ENCODE measurements at places on chromosomes 13 and 19.

DNA sequence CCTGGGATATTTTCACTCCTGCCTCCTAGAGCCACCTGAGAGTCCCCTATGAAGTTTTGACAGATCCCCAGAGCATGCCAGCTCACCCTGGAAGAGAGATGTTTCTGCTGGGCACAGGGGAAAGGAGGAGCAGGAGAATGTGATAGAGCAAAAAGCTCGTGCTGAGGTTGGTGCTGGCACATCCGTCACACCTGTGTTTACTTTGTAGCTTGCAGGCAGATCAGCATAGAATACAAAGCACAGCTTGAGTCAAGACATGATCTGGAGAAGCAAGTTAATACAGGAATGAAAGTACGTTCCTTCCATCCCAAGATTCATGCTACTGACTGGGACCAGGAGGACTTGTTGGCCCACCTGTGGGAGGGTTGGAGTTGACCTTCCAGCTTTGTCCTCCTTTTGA, 46.1 kb downstream of the HSPH1 start:
- no peak for DNase-seq

GRCh38 chr19:56838909-56839651, 1.4 kb downstream of the PEG3 start:
- no peak for DNase-seq

DNA sequence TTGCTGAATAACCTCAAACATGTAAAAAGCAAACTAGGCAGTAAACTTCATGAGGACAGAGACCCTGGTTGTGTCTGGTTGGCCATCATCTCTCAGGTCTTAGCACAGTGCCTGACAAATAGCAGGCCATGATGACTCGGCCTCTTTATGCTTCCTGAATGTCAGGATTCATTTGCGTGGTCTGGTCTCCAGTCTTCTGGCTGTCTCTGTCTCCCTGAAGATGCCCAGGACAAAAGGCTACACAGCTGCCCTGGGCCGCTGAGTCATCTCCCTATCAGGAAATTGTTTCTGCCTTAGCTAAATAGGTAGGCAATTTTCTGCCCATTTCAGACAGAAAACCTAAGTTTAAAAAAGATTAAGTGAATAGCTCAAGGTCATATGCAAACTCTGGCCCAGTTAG, 84.1 kb upstream of the FNDC3A start:
- DNase-seq: no peak

DNA sequence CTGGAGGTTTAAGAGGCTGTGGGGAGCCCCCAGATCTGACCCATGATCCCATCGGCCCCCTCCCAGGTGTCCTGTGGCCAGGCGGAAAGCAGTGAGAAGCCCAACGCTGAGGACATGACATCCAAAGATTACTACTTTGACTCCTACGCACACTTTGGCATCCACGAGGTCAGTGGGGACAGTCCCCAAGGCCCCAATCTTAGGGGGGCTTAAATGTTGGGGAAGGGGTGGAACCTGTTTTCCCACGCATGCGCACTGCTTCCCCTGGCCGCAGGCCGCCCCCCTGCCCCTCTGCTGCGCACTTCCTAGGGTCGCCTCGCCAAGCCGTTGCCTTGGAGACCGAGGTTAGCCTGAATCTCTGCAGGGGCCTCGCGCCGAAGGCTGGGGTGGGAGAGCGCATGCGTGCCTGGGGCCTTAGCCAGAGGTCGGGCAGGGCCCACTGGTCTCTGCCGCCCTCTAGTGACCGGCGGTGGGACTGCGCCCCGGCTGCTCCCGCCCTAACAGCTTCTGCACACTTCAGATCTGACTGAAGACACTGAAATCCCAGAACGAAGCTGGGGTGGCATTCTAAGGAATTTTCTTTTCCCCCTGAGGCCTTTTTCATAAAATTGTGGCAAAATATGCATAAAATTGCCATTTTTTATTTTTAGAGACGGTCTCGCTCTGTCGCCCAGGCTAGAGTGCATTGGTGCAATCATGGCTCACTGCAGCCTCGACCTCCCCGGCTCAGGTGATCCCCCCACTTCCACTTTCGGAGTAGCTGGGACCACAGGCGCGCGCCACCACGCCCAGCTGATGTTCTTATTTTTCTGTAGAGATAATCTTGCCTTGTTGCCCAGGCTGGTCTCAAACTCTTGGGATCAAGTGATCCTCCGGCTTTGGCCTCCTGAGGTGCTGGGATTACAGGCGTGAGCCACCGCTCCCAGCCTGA, 3.6 kb downstream of the PRMT1 start:
- peak; percentile 93 for DNase-seq

DNA sequence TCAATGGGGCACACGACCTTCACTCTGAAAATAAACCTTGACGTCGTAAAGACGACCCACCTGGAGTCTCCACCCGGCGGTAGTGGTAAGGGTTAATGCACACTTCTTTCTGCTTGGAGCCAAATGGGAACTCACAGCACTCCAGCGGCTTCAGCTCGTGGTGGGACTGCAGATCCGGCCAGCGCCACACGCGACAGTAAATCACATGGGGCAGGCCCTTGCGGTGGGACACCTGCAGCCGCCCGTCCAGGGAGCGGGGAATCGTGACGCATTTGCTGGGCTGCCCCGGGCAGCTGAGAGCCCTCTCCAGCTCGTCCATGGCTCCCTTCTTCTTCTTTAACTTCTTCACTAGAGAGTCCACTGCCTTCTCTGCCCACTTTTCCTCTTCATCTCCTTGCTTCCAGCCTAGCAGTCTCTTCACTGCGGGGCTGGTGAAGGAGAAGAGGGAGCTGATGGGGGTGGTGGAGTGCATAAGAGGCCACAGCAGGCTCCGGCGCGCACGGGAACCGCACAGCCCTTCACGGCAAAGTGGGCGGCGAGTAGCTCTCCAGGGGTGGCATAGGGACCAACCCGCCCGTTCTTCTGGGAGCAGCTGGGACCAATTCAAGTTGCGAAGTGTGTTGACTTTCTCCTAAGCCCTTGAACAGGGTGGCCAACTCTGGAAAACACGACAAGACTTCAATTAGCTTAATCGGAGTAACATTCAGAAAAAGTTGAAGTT, 40.7 kb downstream of the SMAD9 start:
- no peak for DNase-seq

GRCh38 chr19:14110650-14111049, 6.9 kb downstream of the PRKACA start:
- DNase-seq: no peak

- no peak for DNase-seq
Measured at GRCh38 chr13:73767747-73768315, 366.4 kb downstream of the KLF12 start.

DNA sequence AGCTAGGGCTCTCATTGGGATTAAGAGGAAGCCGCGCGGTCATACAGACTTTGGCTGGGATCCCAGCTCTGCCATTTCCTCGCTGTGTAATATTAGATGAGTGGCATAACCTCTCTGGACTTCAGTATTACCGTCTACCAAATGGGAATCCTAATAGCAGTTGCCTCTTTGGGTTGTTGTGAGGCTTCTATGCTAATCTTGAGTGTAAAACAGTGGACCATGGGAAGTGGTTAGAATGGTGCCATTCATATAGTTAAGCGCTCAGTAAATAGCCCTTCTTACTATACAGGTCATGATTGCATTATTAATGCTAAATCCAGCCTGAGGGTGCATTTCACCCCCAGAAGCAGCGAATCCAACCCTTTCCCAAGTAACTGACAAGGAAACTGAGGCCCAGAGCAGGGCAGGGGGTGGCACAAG, 566 bp upstream of the OPA3 start:
- no peak for DNase-seq

GRCh38 chr19:17951157-17951989, 15.5 kb upstream of the KCNN1 start:
- DNase-seq: no peak

GRCh38 chr13:95360464-95361097, 59.3 kb upstream of the ABCC4 start:
- no peak for DNase-seq

GRCh38 chr13:36124236-36124822, 6.9 kb downstream of the DCLK1 start:
- DNase-seq: no peak

- DNase-seq: no peak
Measured at GRCh38 chr19:42060117-42060516, 9.9 kb downstream of the GRIK5 start.

GRCh38 chr13:66879988-66880387, 350.1 kb downstream of the PCDH9 start:
- DNase-seq: no peak

DNA sequence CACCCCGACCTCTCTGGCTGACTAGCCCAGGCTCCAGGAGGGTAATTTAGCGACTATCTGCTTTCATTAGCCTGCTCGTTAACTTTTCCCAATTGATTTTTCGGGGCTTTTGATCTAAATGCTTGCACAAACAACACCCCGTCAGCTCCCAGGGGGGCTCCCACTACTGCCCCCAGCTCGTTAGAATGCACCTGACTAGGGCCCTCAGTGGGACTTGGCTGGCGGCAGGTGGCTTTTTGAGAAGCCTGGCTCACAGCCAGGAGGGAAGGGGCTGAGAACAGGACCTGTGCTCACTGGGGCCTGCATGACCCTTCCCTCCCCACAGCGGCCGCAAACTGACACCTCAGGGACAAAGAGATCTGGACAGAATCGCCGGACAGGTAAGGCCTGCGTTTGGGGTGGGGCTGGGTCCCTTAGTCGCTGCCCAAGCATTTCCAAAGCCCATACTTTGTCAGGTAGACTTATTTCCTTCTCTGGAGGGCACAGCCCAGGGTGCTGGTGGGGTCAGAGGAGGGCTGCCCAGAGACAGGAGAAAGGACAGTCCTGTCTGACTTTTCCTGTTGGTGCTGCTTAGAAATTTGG, 7.6 kb upstream of the CD79A start:
- DNase-seq: no peak

DNA sequence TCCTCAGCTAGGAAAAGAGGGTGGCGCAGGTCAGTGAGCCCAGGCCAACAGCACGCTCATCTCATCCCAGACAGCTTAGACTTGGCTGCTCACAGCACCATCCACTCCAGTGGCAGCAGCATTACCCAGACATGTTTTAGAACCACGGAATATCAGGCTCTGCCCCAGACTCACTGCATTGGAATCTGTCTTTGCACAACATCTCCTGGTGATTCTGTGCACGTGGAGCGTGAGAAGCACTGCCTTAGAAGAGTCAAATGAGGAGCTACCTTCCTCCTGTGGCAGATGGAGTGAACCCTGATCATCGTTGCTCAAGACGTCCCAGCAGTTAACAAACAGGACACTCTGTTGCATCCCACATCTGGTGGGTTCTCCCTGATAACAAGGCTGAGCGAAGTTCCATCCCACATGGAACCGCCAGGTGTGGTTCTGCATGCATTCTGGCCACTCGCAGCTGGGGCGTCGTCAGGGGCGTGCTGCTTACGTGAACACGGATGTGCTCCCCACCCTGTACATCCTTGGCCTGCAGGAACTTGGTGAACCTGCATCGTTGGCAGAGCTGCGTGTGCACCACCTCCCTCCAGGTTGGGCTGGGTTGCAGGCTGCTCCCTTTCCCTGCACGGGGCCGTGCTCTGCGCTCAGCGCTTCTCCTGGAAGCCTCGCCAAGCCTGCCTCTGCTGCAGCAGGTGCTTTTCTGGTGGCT, 25.2 kb upstream of the ATP11A start:
- no peak for DNase-seq

- no peak for DNase-seq
Measured at GRCh38 chr13:75489502-75490263, 7.7 kb upstream of the TBC1D4 start.

- DNase-seq: no peak
Measured at GRCh38 chr13:48775285-48775684, 121.6 kb downstream of the CYSLTR2 start.

- DNase-seq: no peak
Measured at GRCh38 chr13:100091391-100091790, 2.5 kb downstream of the PCCA start.

DNA sequence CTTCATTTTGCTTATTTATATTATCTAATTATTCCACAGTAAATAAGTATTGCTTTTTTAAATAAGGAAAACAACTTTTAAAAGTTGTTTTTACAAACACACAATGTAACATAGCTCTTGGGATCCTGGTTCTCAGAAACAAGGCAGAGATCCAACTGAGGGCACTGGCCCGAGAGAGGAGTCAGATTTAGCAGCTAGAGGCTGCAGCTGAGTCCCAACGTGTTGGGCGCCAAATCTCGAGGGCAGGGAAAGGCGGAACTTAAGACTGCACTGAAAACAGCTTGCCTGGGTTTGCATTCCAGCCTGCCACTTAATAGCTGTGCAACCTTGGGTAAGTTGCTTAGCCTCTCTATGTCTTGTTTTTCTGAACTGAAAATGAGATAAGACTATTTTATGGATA, 16.4 kb upstream of the WASF3 start:
- no peak for DNase-seq

- no peak for DNase-seq
Measured at GRCh38 chr19:46546194-46546896, 50.7 kb upstream of the PNMA8B start.
